ENCODE measurements at places on chromosomes 4 and X. TPM values are rescaled to one million over a fixed set of nuclear protein-coding genes. Genes with fewer than 3 reads are reported as not detected.

- no peak for DNase-seq
These were observed 25.1 kb downstream of the ADRA2C start for GRCh38 chr4:3791256-3791655.

DNA sequence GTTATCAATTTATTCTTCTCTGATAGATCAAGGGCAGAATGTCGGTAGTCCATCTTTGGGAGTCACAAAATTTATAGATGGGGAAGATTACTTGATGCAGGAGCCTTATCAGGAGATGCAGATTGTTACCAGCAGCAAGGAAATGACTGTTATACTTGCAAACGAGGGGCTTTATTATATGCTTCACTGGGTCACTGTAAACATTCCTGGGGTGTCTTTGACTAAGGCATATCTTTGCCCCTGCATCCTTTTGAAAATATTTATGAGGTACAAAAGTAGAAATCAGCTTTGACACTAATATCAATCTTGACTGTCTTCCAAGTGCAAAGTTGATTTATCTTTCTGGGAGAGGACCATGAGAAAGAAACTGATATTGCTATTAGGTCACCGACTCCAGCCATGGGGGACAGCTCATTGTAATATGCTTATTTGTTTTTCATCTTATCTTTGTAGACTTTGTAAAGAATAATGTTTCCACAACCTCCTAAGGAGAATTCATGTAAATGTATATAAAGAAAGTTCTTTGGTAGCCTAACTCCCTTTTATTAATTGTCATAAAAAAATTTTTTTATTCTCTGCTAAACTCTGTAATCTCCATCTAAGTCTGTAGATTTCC, 177.3 kb upstream of the EMCN start:
- DNase-seq, result no peak

- no peak for DNase-seq
These were observed 19.1 kb downstream of the FNIP2 start for GRCh38 chr4:158787709-158788475.

- no peak for DNase-seq
These were observed 143.0 kb upstream of the PLAC1 start for GRCh38 chrX:134801267-134801666.

GRCh38 chrX:98956014-98956413, 1454.1 kb downstream of the PCDH19 start:
- no peak for DNase-seq

DNA sequence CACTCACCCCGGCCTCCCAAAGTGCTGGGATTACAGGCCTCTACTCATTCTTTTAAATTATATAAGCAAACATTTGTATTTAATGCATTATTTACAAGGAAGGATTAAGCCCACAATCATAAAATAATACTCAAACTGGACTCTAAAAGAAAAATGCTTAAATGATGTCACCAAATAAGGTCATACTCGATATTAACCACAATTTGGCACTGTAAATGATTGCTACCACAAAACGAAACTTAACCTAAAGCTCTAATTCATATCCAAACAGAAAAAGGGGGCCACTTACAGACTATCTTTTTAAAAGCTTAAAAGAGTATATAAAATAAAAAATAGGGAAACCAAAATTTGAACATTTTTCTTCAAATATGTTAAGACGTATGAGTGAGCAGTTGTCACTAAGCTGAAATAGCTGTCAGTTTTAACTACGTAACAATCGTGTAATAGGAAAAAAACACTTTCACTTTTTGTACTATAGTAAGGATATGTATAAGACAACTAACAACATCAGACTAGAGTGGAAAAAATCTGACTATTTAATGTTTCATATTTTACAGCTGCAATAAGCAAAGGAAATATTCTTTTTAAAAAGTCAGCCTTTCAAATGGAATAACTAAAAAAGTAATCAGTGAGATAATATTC, 108.2 kb upstream of the GPR34 start:
- DNase-seq, result no peak

GRCh38 chr4:119238068-119238722, 25.7 kb downstream of the USP53 start:
- DNase-seq, result no peak

DNA sequence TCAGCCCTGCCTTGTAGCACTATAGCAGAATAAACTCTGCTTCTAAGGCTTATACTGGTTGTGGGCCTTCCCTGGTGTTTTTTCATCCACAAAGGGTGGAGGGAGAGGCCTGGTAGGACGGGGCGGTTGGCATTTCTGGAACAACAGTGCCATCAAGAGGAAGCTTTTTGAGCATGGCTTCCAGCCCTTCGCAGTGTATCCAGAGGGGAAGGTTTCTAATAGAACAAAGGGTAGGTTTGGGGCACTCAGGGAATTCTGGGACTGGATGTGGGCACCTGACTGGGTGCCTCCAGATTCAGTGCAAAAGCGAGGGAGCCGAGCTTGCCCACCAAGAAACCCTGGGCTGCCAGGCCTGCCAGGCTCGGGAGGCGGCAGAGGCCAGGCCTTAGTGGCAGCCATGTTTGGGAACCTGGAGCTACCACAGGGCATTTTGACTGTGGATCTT, 229.6 kb upstream of the AGTR2 start:
- DNase-seq, result peak; percentile 61

- DNase-seq, result no peak
These were observed at the start of gene OTUD5 for GRCh38 chrX:48957477-48957826. Gene OTUD5, minus strand, starts transcription at chrX:48957607. Its CDS starts 37 bp downstream, at chrX:48957570.

GRCh38 chr4:142549248-142549647, 296.9 kb downstream of the INPP4B start:
- DNase-seq, result no peak

DNA sequence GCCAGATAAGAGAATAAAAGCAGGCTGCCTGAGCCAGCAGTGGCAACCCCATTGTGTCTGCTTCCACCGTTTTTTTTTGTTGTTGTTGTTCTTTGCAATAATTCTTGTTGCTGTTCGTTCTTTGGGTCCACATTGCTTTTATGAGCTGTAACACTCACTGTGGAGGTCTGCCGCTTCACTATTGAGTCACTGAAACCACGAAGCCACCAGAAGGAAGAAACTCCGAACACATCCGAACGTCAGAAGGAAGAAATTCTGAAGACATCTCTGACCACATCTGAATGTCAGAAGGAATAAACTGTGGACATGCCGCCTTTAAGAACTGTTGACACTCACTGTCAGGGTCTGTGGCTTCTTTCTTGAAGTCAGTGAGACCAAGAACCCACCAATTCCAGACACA, 110.5 kb downstream of the PCDH18 start:
- DNase-seq, result no peak

DNA sequence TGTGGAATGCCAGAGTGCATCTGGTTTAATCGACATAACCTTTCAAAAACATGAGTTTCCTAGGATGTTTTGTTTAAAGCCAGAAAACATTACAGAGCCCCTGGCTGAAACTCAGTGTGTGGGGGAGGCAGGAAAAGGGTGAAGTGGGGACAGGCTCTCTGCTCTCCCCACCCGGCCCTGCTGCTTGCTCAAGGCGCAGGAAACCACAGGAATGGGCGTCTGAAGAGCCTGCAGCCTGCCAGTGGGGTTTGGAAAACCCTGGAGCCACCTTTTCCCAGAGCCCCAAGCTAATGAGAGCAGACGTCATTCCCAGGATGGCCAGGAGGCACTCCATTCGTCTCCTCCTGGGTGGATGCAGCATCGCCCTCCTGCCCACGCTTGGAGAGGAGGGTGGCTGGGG, 240.6 kb downstream of the AFAP1 start:
- DNase-seq, result peak; percentile 47

- no peak for DNase-seq
These were observed 85.2 kb downstream of the COX18 start for GRCh38 chr4:72984351-72984750.

- no peak for DNase-seq
These were observed 536.3 kb downstream of the INPP4B start for GRCh38 chr4:142309772-142310171.

DNA sequence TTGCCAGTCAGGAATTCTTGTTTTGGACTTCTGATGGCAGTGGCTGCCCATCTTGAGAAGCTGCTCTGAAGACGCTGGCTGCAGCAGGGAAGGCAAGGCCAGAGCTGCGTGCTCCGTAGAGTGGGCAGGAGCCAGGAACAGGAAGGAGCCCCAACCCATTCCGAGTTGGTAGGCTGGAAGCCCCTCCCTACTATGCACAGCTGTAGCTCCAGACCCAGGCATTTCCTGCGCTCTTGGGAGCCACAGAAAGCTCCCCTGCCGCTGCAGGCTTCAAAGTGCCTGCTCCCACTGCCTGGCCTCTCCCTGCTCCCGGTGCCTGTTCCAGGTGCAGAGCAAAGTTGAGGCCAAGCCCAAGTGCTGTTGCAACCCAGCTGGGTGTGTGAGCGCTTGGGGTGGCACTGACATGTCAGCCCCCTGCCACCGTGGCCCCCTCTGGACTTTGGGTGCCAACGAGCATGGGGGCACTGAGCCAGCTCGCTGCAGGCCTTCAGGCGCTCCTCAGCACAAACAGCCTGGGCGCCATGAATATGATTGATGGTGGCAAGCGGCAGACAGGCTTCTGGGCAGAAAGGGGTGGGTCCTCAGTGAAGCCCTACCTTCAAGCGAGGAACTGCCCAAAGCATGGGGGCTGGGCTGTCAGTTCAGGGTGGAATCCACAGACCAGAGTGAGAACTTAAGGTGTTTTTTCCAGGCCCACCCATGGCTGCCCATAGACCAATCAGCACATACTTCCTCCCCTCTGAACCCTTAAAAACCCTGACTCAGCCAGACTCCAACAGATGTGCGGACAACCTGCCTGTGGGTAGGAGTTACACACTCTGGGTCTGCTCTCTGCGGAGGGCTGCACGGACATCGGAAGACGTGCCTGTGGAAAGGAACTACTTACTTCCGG, 677.2 kb upstream of the INTU start:
- DNase-seq, result no peak

DNA sequence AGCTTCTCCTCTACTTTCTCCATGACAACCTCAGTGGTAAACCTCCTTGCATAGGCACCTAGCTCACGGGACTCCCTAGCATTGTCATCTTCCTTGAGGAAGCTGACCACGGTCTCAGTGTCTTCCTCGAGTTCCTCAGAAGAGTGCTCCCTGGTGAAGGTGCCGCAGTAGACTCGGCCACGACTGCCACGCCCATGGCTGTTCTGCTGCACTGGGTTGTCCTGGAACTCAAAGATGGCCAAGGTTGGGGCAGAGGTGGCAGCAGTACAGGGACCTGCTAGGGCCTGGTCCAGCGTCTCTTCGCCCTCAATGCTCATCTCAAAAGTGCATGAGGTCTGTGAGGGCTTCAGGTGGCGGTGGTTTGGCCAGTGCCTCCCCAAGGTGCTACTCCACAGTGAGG, 147.9 kb upstream of the ARHGEF9 start:
- no peak for DNase-seq

- DNase-seq, result no peak
These were observed 135.6 kb downstream of the EVC2 start for GRCh38 chr4:5572751-5573150.

- DNase-seq, result no peak
These were observed 102.1 kb downstream of the UCHL1 start for GRCh38 chr4:41358647-41359421.

DNA sequence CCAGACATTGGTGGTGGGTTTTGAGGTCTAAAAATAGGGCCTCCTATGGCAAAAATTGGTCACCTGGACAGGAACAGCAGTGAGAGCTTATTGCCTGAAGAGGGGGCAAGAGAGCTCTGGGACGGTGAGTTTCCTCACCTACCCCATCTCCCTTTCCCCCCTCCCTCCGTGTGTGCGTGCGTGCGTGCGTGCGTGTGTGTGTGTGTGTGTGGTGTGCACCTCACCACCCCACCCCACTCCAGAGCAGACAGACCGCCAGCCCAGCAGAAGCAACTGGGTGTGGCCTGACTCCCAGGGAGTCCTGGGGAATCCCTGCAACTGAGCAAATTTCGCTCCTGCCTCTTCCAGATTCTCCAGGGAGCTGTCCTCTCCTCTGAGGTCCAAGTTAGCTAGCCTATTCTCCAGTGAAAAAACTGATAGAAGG, 44.7 kb downstream of the PRPS1 start:
- peak; percentile 76 for DNase-seq

GRCh38 chrX:103304705-103305104, 6.1 kb downstream of the BEX2 start:
- DNase-seq, result no peak

- no peak for DNase-seq
These were observed 777.8 kb upstream of the FRG1 start for GRCh38 chr4:189162888-189163287.

GRCh38 chr4:164799410-164799809, 45.5 kb downstream of the SMIM31 start:
- no peak for DNase-seq

DNA sequence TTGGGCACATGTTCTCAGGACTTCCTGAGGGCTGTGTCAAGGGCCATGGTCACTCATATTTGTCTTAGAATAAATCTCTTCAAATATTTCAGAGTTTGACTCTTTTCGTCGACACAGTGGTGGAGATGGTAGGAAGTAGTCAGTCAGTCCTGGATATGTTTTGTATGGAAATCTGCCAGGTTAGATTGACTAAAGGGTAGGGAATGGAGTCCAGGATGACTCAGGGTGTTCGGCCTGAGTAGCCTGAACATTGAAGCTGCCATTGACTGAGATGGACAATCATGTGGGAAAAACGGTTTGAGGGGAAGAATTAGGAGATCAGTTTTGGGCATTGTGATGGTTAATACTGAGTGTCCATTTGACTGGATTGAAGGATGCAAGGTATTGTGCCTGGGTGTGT, 177.1 kb upstream of the CENPE start:
- DNase-seq, result no peak

DNA sequence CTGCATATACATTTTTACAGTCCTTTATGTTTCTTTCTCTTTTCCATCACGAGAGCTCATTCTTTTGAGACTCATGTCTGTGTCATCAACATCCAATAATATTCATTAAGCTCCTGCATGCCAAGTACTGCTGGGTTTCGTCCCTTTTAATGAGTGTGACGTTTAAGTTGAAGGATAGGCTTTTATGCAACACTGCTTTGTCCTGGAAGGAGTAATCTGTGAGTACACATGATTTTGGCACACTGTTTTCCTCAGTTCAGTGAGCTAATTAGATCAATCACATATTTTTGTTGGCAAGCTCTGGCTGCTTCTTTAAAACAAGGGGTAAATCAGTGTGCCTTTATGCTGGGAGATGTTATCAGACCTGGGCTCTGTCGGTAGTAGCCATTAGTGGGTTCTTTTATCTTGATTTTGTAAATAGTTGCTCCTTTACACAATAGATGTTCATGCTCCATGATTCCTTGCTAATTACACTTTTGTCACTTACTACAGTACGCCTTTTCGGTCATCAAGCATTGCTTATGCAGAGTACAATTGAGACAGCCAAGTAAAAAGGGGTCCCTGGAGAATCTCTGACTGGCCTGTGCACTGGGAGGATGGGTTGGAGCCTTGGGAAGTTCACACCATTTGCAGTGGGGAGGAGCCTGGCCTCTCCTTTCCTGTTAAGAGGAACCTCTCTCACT, 132.6 kb downstream of the FHIP1A start:
- no peak for DNase-seq

- no peak for DNase-seq
These were observed 533.0 kb downstream of the SPRY1 start for GRCh38 chr4:123929565-123929964.

The SPANXN4 gene
- total RNA-seq, result not detected

The UGT2A3 gene
- not detected for total RNA-seq

The PGAM4 gene
- total RNA-seq, result not detected

The ANXA10 gene
- total RNA-seq, result not detected

The CSN1S1 gene
- 6.7 TPM for total RNA-seq

The ARHGEF6 gene
- total RNA-seq, result 120 TPM

The HOPX gene
- total RNA-seq, result 4.8 TPM

The CASK gene
- total RNA-seq, result 103 TPM
